ENCODE measurements at places on chromosomes 11 and 22.

- DNase-seq = peak; percentile 98
These were observed 1.7 kb upstream of the RHOD start for GRCh38 chr11:67054836-67055523.

GRCh38 chr11:132094598-132094997 is 724.2 kb downstream of the NTM start:
- DNase-seq = no peak

- no peak for DNase-seq
These were observed 900.7 kb downstream of the JRKL start for GRCh38 chr11:97290464-97291041.

DNA sequence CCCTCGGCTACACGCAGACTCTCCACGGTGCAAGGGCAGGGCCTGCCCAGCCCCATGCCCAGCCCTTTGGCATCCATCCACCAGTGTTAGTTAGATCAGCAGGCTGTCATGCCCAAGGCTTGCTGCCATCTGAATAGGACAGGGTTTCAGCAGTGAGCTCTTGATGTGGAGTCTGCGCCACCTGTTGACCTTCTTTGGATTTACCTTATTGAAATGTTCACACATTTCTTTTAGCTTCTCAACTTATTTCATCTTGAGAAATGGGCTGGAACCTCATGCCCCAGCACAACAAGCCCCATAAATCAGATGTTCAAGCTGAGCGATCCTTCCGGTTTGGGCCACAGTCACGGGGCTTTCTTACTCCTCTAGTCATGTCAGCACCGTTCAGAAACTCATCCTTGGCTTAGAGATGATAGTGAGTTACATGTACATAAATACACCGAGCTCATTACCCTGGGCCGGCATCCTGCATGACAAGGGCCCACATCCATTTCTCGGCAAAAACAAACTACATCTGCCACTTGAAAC is 61.7 kb downstream of the PARVB start:
- DNase-seq = peak; percentile 42

- no peak for DNase-seq
These were observed 519 bp upstream of the PDE3B start for GRCh38 chr11:14642873-14643696.

DNA sequence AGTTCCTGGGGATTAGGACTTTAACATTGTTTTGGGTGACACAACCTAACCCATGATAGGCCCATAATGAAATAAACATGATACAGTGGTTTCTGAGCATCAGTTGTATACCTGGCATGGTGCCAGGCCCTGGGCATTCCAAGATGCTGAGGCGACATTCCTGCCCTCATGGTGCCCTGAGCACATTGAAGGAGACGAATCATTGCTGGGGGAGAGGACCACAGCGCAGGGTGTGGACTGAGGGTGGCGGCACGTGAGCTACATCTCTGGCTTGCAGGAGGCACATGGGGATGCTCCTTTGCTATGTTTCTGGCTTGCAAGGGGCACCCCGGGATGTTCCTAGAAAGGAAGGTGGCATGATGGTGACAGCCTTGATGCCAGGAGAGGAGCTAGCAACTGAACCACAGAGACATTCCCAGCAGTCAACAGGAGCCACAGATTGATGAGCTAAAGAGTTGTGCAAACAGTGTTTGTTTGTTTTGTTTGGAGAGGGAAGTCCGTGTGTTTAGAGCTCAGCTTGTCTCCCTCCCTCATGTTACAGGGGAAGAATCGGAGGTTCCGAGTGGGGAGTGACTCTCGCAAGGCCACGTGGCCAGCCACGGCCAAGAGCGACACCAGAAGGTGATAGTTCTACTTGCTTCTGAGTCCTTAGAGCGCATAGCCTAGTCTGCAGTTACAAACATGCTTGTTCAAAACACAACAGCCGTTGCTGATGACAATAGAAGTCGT is 106.4 kb downstream of the MIAT start:
- no peak for DNase-seq

GRCh38 chr11:84034484-84034883 is 748.3 kb upstream of the CCDC90B start:
- DNase-seq = no peak

DNA sequence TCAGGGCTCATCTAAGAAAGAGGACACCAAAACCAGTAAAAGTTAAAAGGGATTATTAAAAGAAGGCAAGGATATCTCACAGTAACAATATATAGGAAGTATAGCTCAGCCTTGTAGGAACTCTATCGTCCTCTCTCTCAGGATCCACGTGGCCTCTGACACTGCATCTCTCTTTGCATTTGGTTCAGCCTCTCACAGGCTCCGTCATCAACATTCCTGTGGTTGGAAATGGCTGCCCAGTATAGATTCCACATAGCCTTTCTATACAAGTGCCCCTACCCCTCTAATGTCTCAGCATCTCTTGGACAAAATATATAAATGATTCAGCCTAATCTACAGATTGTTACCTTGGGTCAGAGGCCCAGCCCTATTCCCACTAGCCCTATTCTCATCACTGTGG is 101.3 kb upstream of the DBX1 start:
- DNase-seq = no peak

DNA sequence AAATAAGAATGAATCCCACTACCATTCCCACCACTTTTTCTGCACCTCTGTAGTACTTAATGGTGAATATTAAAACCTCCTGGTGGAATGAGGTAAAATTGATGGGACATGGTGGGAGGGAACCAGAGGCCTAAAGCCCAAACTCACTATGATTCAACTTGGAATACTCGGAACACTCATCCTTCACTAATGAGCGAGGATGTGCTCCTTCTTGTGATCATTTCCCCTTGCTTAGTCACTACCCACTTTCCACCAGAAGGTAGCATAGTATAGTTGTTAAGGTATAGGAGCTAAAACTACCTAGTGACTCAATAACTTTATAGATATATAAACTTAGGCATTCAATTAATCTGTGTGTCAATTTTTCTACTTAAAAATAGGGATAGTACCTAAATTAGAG is 728.9 kb downstream of the OPCML start:
- DNase-seq = no peak

DNA sequence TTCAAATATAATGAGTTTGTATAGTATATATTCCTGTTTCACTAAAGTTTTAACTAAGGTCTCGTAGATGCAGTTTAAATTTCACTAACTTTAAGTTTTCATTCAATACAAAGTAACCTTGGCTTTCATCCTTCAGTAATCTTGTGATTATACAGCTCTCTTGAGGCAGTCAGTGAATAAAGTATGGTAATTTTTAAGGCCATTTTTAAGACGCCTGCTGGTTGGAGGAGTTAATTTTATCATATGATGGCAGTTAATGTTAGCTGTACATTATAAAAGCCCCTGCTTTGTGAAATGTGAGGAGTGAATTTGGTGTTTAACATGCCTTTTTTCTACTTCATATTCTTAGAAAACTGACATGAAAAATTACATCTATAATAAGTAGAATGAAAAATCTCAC is 163.6 kb downstream of the TMEM135 start:
- no peak for DNase-seq

DNA sequence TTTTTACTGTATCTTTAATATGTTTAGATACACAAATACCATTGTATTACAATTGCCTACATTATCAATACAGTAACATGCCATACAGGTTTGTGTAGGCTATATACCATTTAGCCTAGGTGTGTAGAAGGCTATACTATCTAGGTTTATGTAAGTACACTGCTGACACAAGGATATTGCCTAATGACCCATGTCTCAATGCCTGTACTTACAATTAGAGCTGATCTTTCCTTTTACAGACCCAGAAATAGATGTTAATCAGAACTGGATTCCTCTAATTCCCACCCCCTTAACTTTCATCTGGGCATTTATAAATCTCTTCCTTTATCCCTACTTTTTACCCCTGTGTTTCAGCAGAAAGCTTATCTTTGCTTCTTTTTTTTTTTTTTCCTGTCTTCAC is 229.5 kb downstream of the METTL15 start:
- DNase-seq = no peak

DNA sequence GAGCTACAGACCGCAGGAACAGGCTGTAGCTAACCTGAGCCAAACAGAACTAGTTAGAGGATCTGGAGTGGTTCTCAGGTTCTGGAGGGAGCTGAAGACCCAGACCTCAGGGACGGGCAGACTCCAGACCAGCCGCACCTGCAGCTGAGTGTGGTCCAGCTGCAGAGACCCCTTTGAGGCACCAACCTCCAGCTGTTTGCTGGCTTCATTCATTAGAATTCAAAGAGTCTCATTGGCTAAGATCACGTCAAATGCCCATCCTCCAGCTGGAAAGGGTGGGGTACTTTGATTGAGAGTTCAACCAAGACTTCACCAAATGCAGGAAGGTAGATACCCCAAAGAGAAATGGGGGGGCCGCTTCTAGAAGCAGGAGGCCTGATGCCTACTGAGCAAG is 13.4 kb upstream of the IL2RB start:
- DNase-seq = no peak

DNA sequence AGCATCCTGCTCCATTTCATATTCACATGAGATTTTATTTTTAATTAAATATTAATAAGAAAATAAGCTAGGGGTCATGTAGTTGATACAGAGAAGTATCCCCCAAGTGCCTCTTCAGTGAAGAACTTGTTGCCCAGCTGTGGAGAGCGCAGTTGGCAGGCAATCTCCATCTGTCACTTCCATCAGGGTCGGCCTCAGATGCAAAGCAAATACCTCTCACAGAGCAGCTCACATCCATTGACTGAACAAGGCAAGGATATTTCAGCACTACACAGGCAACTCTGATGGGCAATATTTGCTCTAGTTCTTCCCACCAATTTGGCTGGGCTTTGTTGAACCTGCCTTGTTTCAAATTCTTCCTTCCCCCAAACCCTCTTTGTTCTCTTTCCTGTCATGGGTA is 129.4 kb downstream of the NOX4 start:
- no peak for DNase-seq

- peak; percentile 45 for DNase-seq
These were observed 76.4 kb downstream of the KCNQ1 start for GRCh38 chr11:2521081-2521732.

GRCh38 chr22:26953012-26953883 is 295.9 kb downstream of the MIAT start:
- no peak for DNase-seq

DNA sequence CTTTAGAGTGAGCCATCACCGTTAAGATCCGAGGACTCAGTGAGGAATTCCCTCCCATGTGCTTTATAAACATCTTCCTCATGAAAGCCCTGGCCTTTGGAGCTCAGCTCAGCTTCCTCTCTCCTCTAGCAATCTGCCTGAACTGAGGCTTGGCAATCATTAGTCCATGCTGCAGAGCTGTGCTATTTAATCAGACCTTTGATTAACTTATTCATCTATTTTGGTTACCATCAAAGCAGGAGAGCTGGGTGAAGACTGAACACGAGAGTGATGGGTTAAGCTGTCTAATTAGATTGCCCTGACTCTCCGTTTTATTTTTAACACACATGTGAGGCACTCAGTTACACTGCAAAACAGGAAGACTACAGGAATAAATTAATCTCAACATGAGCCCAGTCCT is 351.3 kb downstream of the LARGE1 start:
- peak; percentile 25 for DNase-seq

DNA sequence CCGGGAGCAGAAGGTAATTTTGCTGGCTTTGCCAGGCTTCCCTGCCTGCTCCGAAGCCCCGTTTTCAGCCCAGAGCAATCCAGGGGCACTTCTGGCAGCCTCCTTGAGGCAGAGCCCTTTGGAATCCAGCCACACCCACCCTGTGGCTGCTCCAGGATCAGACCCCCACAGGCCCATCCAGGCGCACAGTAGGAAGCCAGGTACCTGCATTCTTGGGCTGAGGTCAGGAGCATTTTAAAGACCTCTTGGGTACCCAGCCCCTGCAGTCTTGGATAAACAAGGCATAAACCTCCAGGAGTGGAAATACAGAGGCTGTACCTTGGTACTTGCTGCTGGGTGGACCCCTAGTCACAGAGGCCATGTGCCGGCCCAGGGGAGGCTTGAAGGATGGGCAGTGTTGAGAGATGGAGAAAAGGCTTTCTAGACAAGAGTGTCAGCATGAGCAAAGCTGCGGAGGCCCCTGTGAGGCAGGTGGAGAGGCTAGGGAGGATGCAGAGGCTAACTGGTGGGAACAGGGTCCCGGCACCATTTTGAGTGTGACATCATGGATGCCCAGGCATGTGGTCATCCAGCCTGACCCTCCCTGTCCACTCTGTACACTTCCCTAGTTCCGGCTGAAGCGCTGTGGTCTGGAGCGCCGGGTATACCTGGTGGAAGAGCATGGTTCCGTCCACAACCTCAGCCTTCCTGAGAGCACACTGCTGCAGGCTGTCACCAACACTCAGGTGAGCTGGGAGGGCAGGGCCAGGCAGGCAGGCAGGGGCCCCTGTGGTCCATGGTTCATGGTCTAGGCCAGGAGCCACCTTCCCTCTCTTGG is 3.9 kb downstream of the MUS81 start:
- DNase-seq = no peak

GRCh38 chr11:59698506-59698905 is 15.1 kb downstream of the OR10V1 start:
- DNase-seq = no peak

DNA sequence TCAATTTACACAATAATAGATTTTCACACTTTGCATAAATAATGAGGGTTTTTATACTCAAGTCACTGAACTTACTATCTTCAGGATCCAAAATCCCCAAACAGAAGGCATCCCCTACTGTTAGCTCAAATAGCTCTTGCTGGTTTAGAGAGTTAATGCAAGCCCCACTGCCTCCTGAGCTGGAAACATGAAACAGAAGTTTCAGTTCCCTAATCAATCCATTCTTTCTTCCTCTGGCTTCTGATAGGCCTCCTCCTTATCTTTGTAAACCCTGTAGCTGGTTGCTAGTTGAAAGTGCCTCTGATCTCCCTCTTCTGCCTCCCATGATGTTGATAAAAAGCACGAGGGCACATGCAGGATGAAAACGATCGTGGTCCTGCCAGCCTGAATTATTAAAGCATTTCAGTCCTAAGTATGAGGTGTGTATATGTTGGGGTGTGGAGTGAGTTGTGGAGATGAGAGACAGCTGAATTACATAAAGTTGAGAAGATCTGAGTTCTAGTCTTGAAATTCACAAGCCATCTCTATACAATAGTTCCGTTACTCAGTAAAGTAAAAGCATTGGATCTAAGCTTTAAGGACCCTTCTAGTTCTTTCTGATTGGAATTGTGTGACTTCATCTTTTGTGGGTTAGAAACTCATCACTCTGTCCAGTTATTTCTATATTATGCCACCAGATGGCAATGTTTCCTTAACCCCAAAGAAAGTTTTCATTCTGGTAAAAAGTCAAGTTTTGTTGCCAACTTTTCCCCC is 35.0 kb upstream of the EHF start:
- peak; percentile 70 for DNase-seq

DNA sequence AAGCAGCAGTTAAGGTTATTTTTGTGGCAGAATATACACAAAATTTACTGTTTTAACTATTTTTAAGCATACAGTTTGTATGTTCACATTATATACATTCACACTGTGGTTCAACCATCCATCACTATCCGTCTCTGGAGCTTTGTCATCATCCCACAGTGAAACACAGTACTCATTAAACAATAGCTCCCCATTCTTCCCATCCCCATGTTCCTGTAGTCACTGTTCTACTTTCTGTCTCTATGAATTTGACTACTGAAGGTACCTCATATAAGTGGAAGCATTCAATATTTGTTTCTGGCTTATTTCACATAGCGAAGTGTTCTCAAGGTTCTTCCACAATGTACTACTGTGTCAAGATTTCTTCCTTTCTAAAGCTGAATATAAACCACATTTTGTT is 32.6 kb downstream of the ZBTB44 start:
- no peak for DNase-seq

All from small intestine (tissue), 16 donors.